Trophoblast cell (in vitro differentiated cells and primary cell): ENCODE measurements at places on chromosomes 4 and X.

- DNase-seq: peak; percentile 71
Observed at GRCh38 chr4:86302251-86302650, 57.6 kb downstream of the MAPK10 start.

- DNase-seq: no peak
Observed at GRCh38 chr4:145656156-145656555, 23.8 kb upstream of the C4orf51 start.

- DNase-seq: no peak
Observed at GRCh38 chrX:80812176-80812575, 2.5 kb upstream of the BRWD3 start.

GRCh38 chrX:72373136-72373535 is 67.4 kb upstream of the CITED1 start:
- DNase-seq: no peak

- no peak for DNase-seq
Observed at GRCh38 chr4:154491341-154492271, at the start of gene DCHS2. DCHS2 (minus strand) TSS chr4:154491799; CDS start chr4:154491355, 444 bp downstream.

GRCh38 chr4:128358231-128358912 is 70.8 kb upstream of the PGRMC2 start:
- peak; percentile 92 for DNase-seq
